IPS DF 19.7 (cell line): ENCODE measurements at places on chromosomes 13 and 19.

- no peak for DNase-seq
These were observed 72.8 kb downstream of the GNG7 start for GRCh38 chr19:2629491-2630351.

GRCh38 chr19:45440873-45441654 is 17.3 kb upstream of the ERCC1 start:
- DNase-seq = no peak

DNA sequence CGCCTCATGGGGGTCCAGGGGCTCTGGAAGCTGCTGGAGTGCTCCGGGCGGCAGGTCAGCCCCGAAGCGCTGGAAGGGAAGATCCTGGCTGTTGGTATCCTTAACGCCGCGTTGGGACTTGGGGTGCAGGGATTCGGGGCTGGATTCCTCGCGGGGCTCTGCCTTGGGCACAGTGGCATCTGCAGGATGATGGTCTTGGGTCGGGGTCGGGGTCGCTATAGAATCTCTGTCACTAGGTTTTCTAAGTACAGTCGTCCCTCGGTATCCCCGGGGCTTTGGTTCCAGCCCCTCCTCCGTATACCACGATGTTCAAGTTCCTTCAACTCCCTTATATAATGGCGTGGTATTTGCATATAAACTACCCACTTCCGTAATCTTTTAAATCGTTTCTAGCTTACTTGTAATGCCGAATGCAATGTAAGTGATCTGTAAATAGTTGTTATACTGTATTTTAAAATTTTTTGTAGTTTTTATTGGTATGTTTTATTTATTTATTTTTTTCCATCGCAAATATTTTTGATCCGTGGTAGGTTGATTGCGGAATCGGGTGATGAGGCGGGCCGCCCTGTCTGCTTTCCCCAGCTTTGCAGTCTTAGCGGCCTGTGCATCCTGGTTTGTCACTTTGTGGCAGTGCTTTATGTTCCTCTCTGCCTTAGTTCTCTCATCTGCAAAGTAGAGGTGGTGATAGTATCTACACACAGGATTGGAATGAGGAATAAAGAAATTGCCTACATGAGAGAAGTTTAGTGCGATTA is 606 bp downstream of the ERCC5 start:
- no peak for DNase-seq

- DNase-seq = no peak
These were observed 6.0 kb upstream of the ZNF614 start for GRCh38 chr19:52034051-52034728.

DNA sequence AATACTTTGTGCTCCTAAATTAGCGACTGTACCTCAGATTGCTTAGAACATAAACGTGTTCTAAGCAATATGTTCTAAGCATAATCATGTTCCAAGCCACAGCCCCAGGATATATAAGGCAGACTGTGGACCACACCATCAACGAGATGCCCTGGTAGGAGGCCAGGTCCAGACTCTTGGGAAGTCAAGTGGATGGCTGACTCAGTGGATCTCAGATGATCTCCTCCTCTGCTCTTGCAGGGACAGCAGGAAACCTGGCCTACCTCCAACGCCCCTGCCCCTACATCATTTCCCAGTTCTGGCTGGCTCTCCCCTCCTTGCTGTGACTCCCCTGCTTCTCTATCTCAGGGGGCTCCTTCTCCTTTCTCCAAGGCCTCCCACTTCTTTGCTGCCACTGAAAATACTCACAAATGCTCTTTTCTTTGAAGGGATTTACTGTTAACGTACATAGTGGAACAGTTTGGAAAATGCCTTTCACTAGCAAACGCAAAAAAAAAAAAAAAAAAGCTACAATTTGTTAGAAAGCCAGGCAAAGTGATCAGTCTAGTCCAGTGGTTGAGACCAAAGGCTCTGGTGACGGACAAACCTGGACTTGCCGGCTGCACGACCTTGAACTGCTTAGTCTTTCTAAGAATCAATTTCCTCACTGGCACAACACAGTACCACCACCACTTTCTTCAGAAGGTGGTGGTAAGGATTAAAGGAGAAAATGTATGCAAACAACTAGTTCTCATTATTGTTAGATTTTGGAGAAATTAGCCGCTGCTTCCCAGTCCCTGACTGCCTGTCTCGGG is 3.0 kb downstream of the TMTC4 start:
- no peak for DNase-seq

DNA sequence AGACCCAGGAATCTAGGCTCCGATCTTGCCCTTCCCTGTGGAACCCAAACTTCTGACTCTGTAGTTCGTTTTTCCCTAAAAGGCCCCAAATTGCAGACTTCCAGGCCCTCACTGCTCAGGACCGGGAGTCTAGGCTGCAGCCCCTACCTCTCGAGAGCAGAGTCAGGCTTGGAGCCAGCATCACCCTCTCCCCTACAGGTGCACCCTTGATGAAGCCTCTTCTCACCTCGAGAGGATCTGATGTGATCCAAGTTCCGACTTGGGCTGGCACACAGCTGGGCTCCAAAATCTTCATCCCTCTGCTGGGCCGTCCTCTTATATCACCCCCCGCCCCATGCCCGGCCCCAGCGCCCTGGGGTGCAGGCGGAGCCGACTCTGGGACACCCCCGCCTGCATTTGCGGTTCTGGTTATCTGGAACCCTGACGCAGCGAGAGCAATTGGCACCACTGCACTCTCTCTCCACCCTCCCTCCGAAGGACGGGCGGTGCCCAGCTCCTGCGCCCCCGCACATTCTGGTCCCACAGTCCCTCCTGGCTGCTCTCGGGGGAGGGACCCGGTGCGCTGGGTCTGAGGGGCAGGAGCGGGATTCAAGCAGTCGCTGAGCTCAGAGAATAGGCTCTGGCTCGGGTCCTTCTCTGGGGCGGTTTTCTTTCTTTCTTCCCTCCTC is at the start of gene KLK7:
KLK7 (minus strand) TSS at position 293 of the 668 bp plus-strand sequence. CDS start 1,518 bp downstream, outside the sequence.
- DNase-seq = no peak

- no peak for DNase-seq
These were observed 41.4 kb downstream of the DEDD2 start for GRCh38 chr19:42175952-42176648.

DNA sequence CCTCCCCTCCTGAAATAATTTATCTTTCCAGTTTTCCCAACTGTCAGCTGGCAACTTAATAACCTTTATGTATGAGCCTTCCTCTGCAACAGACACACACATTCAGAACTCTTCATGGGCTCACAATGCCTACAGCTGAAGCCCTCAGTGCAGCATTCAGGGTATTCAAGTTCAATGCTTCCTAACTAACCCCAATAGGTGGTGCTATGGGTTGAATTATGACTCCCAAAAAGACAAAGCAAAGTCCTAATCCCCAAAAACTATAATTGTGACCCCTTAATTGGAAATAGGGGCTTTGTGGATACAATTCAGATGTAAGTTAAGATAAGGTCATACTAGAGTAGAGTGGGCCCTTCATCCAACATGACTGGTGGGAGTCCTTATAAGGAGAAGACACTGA is 202.2 kb downstream of the SUCLA2 start:
- no peak for DNase-seq

- DNase-seq = no peak
These were observed 10.6 kb downstream of the REXO1 start for GRCh38 chr19:1837625-1838105.

GRCh38 chr13:99432609-99433542 is 68.4 kb upstream of the TM9SF2 start:
- no peak for DNase-seq
